Left lung (tissue), 14 donors: ENCODE measurements at places on chromosomes 16 and 17. TPM values are rescaled to one million over a fixed set of nuclear protein-coding genes. Genes with fewer than 3 reads are reported as not detected.

Gene EIF5A
- 622 TPM for total RNA-seq

Gene AATK
- total RNA-seq, result 48.5 TPM

Gene CFAP97D1
- not detected for total RNA-seq

Gene TMEM88
- 5.7 TPM for total RNA-seq

Gene AOC3
- 56.6 TPM for total RNA-seq

Gene KRT17
- total RNA-seq, result 85.6 TPM

DNA sequence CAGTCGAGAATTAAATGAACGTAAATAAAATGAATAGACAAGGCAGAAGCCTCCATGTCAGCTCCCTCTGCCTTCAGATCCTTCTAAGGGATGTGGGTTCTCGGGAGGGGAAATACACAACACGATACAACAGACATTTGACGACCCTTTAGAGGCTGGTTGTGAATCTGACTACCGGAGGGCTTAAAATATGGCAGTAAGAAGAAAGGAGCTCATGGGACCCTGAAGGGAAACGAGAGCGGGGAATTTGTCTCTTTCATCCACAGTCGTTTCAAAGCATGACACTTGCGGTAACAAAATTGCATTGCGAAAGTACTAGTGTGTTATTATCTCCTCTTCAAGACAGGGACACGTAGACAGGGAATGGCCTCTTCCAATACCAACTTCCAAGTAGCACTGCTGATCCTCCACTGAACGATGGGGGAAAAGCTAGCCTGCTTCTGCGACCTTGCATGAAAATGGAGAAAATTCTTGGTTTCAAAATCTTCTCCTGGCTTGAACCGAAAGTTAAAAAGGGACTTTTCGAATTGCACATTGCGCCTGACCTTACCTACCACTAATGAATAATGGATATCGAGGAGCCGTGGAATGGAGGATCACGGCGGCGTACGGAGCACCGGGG lies 1.2 kb upstream of the TNRC6C start:
- peak overlapping the region; percentile 62 for H3K4me3 ChIP-seq
- H3K36me3 ChIP-seq, result no peaks in the 10 kb centered on the region
- peaks cover 29% of the 10 kb centered on the region for H3K4me1 ChIP-seq
- H3K27ac ChIP-seq, result peak overlapping the region; percentile 33
- DNase-seq, result no peak

GRCh38 chr17:27945953-27946352 lies 52.8 kb upstream of the LYRM9 start:
- H3K4me3 ChIP-seq, result no peak overlapping the region
- H3K36me3 ChIP-seq, result no peaks in the 10 kb centered on the region
- H3K27ac ChIP-seq, result no peak overlapping the region
- H3K4me1 ChIP-seq, result no peaks in the 10 kb centered on the region

GRCh38 chr17:76378548-76379274 lies 5.7 kb upstream of the SPHK1 start:
- H3K27me3 ChIP-seq, result peaks cover 13% of the 10 kb centered on the region
- H3K36me3 ChIP-seq, result no peaks in the 10 kb centered on the region
- H3K27ac ChIP-seq, result no peak overlapping the region
- DNase-seq, result no peak
- H3K4me1 ChIP-seq, result peaks cover 40% of the 10 kb centered on the region

DNA sequence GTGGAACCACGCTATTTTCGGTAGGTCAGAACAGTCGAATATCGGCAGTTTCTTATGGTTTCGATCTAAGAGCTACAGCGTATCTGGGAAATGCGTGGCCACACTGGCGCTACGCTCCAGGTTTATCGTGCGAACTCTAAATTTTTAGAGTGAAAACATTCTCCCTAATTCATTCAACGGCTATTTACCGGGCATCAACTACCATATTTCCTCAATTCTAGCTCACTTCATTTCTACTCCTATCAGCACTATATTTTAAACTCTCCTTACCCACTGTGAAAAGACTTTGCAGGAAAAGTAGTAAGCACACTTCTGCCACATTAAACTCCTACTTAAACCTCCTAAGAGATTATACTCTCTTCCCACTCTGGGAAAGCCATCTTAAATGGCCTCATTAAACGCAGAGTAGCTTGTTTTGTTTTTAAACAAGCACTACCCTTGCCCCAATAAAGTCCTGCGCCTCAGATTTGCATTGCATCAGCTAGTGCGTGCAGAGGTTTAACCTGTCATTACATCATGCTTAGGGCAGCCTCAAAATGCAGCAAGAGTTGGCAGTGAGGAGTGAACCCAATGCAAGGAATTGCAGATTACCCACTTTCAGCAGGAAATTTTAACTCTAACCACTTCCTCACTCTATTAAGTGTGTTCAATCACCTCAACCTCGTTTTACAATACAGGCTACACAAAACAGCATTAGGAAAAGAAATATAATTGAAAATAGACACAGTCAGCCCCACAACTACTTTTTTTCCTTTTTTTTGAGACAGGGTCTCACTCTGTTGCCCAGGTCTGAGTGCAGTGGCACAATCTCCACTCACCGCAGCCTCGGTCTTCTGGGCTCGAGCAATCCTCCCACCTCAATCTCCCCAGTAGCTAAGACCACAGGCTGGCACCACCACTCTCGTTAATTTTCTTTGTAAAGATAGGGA lies 18.8 kb downstream of the SIAH1 start:
- H3K27me3 ChIP-seq, result no peaks in the 10 kb centered on the region
- peaks cover 17% of the 10 kb centered on the region for H3K4me1 ChIP-seq
- H3K4me3 ChIP-seq, result peak overlapping the region; percentile 56
- peak; percentile 28 for DNase-seq
- H3K27ac ChIP-seq, result peak overlapping the region; percentile 83

- no peak for DNase-seq
- H3K4me3 ChIP-seq, result peak overlapping the region; percentile 70
- H3K36me3 ChIP-seq, result no peaks in the 10 kb centered on the region
- peak overlapping the region; percentile 100 for H3K27ac ChIP-seq
These were observed 1.9 kb downstream of the MNT start for GRCh38 chr17:2398655-2399571.

- H3K36me3 ChIP-seq, result no peaks in the 10 kb centered on the region
- H3K27ac ChIP-seq, result no peak overlapping the region
- DNase-seq, result no peak
- no peaks in the 10 kb centered on the region for H3K4me1 ChIP-seq
- no peak overlapping the region for H3K4me3 ChIP-seq
- peaks cover 43% of the 10 kb centered on the region for H3K27me3 ChIP-seq
These were observed 37.8 kb upstream of the LHX1 start for GRCh38 chr17:36899250-36900159.

GRCh38 chr17:77167472-77168306 lies 26.9 kb downstream of the SEC14L1 start:
- DNase-seq, result no peak
- no peak overlapping the region for H3K4me3 ChIP-seq
- H3K27me3 ChIP-seq, result no peaks in the 10 kb centered on the region
- H3K27ac ChIP-seq, result no peak overlapping the region
- H3K4me1 ChIP-seq, result peaks cover 83% of the 10 kb centered on the region

GRCh38 chr17:15954222-15954621 lies 9.3 kb downstream of the ADORA2B start:
- no peak overlapping the region for H3K4me3 ChIP-seq
- no peak overlapping the region for H3K27ac ChIP-seq
- no peak for DNase-seq
- H3K36me3 ChIP-seq, result peaks cover 6% of the 10 kb centered on the region

GRCh38 chr16:2223942-2224486 lies 623 bp downstream of the E4F1 start:
- no peaks in the 10 kb centered on the region for H3K27me3 ChIP-seq
- DNase-seq, result no peak
- peak overlapping the region; percentile 100 for H3K4me3 ChIP-seq
- peak overlapping the region; percentile 94 for H3K27ac ChIP-seq
- no peaks in the 10 kb centered on the region for H3K36me3 ChIP-seq

DNA sequence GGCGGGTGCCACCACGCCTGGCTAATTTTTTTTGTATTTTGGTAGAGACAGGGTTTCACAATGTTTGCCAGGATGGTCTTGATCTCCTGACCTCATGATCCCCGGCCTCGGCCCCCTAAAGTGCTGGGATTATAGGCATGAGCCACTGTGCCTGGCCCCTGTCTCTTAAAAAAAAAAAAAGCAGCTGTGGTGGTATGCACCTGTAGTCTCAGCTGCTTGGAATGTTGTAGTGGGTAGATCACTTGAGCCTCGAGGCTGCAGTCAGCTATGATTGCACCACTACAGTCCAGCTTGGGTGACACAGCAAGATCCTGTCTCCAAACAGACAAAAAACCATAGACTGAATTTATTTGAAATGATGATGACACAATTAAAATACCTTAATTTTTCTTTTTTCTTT lies 24.3 kb downstream of the CDK12 start:
- no peaks in the 10 kb centered on the region for H3K27me3 ChIP-seq
- no peak overlapping the region for H3K27ac ChIP-seq
- H3K4me1 ChIP-seq, result no peaks in the 10 kb centered on the region
- no peak overlapping the region for H3K4me3 ChIP-seq

DNA sequence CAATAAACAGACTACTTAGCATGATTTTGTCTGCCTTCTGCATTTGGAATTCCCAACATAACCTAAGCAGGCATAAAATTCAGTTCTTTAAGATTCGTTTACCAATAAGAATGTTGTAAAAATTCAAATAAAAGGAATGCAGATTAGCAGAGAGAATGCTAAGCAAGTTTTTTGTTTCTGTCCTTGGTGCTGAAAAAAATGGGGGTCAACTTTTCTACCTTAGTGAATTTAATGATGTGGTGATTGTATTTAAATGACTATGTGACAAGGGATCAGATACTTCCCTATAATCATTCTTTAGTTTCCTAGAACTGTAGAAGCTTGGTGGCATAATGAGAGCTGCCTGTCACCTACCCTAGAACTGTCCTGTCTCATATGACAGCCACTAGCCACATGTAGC lies 159.5 kb downstream of the RBFOX1 start:
- DNase-seq, result no peak
- no peaks in the 10 kb centered on the region for H3K36me3 ChIP-seq
- H3K27ac ChIP-seq, result no peak overlapping the region
- no peaks in the 10 kb centered on the region for H3K27me3 ChIP-seq
- H3K4me3 ChIP-seq, result no peak overlapping the region

GRCh38 chr17:41451154-41451728 lies 10.5 kb upstream of the KRT38 start:
- no peak overlapping the region for H3K4me3 ChIP-seq
- peaks cover 3% of the 10 kb centered on the region for H3K27me3 ChIP-seq
- H3K27ac ChIP-seq, result no peak overlapping the region
- no peaks in the 10 kb centered on the region for H3K36me3 ChIP-seq

DNA sequence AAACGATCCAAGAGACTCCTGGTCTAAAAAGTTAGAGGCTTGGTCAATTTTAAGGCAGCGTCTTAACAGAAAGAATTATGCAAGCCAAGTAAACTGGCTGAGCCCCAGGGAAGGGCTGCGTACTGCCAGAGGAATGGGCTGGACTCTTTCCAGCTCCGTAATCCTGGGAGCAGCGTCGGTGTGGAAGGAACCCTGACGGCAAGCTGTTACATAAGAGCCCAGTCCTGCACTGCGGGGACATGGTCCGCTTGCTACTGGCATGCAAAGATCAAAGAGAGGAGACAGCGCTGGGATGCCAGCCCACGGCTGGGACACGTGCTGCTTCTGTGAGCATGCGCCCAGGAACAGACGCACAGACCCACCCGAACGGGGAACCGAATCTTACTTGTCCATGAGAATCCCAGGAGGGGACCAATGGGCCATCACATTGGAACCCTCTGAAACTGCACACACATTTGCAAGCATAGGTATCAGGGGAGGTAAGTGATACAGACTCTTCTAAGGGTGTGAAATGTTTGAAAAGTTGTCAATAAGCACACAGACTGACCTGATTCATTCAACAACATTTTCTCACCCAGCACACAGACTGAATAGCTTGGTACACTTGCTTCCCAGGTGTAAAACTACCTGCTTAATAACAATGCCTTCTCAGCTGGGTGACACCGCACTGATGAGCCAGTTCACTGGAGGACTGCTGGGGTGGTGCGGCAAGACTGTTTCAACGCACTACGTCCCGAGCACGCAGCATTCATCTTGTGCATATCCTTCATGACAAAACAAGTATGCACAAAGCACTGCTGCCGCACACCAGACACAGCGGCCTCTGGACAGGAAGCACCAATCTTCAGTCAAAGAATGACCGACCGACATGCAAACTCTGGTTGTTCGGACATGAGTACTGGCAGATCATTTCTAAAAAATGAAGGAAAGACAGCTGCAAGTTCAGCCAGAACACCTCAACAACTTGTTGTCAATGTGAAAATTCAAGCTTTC lies 94.9 kb downstream of the ANKRD11 start:
- H3K27ac ChIP-seq, result peak overlapping the region; percentile 39
- no peaks in the 10 kb centered on the region for H3K27me3 ChIP-seq
- no peaks in the 10 kb centered on the region for H3K36me3 ChIP-seq
- no peak overlapping the region for H3K4me3 ChIP-seq
- peaks cover 44% of the 10 kb centered on the region for H3K4me1 ChIP-seq

DNA sequence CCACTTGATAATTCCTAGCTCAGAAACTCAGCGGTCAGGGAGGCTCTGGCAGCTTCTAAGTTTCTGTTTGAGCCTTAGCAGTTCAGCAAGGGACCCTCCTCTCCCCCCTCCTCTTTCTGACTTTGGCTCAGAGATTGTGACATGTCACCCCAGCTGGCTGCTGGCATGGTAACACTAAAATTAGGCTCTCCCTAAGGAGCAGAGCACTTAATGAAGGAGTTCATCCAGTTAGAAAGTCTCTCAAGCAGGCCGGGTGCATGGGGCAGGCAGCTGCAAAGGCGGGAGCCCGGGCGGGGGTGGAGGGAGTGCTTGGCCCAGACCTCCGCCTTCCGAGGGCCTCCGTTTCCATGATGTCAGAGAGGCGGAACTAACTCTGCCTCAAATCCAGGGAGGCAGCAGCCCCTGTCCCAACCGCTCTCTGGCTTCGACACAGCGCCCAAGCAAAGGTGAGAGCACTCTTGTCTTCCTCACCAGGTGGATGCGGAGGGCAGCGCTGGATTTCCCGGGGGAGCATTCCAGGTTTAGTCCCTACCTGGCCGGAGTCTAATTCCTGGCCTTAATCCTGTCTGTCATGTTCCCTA lies 128.0 kb upstream of the PLCG2 start:
- no peak overlapping the region for H3K4me3 ChIP-seq
- H3K36me3 ChIP-seq, result peaks cover 29% of the 10 kb centered on the region
- H3K27me3 ChIP-seq, result no peaks in the 10 kb centered on the region
- no peak overlapping the region for H3K27ac ChIP-seq
- peaks cover 14% of the 10 kb centered on the region for H3K4me1 ChIP-seq
